Left ventricle myocardium inferior (tissue), 1 donor: ENCODE measurements at places on chromosomes 2 and 18. TPM values are rescaled to one million over a fixed set of nuclear protein-coding genes. Genes with fewer than 3 reads are reported as not detected.

The CSRNP3 gene
- total RNA-seq: 4.0 TPM

The KIDINS220 gene
- 60.0 TPM for total RNA-seq

The DYSF gene
- total RNA-seq: 48.2 TPM

The LIMS4 gene
- 2.1 TPM for total RNA-seq

The SLC14A1 gene
- total RNA-seq: 22.1 TPM

The CYP1B1 gene
- 17.7 TPM for total RNA-seq

The TUBA4A gene
- 130 TPM for total RNA-seq

The IL36B gene
- total RNA-seq: not detected

The TEKT4 gene
- total RNA-seq: not detected

The DCAF17 gene
- 5.2 TPM for total RNA-seq

The MROH2A gene
- total RNA-seq: not detected
